Inflammatory macrophage treated with lipopolysaccharide for 1 hour (primary cell): ENCODE measurements at places on chromosomes 5 and 9.

- no peak for DNase-seq
Observed at GRCh38 chr9:129022037-129022436, 6.1 kb downstream of the SH3GLB2 start.

DNA sequence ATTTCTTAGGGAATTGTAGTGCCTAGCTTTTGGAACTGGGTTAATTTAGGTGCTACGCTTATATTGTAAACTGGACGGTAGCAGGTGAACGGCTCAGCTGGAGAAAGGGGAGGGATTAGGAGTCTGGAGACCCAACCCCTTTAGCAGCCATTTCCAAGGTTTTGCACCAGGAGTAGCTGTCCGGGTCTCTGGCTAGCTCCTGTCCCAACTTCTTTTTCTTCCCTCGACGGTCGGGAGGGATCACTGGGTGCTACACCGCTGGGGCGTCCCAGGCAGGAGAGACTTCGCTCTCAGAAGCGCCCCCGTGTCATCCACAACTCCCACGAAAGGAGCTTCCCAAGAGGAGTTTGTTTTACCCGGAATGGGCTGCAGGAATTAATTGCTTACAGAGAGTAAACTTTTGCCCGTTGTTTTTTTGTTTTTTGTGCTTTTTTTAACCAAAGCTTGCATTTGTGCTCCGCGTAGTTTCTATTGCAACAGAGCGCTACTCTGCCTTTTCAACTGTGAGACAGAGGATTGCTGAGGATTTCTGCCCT, 1640.9 kb upstream of the C9orf72 start:
- DNase-seq: no peak

GRCh38 chr5:8098081-8098480, 229.1 kb downstream of the MTRR start:
- no peak for DNase-seq

DNA sequence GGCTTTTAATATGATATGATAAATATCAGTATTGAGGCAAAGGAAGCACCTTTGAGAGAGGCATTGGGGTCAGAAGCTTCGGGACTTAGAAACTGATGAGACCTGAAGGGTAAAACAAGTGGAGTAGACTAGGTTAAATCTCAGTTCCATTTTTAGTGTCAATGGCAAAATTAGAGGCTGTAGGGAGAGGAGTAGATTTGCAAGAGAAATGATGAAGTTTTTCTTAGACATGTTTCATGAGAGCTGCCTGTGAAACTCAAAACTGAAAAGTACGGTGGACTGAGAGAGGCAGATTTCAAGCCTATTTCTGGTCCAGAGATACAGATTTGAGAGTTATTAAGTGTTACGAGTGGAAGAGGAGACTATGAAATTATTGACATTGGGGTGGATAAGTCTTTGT, 278.5 kb downstream of the TAF11L14 start:
- DNase-seq: no peak

- DNase-seq: no peak
Observed at GRCh38 chr9:97512966-97513560, 11.6 kb downstream of the TMOD1 start.

DNA sequence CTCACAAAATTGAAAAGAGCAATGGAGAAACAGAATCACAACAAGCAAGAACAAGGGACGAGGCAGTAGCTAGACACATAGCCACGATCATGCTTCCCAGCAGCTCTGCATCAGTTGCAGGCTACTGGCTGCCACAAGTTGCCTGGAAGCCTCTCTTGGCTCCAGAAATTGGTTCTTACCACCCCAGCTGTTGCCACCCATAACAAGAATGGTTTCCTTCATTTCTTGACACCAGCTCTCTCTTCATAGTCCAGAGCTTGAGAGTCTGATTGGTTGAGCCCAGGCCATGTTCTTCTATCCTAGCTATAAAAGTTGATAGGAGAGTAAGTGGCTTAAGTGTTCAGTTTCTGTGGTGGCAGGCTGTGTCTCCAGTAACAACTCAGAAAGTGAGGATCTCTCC, 210.7 kb upstream of the ANKRD55 start:
- no peak for DNase-seq

DNA sequence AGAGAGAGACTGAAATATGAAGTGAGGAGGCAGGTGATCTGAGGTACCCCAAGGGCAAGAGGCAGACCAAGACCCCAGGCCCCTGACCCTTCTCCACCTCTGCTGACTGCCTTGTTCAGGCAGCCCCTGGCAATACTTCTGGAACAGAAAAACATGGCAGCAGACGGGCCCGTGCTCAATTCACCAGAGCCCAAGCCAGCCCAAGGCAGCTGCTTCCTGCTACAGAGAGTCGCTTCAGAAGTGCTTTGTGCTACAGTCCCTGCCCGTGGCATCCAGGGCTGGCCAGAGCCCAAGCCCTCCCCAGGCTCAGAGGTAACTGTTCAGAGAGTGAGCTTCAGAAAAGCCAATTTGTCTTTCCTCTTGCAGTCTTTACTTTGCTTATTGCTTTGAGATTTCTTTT, 151.4 kb upstream of the FSTL4 start:
- no peak for DNase-seq

- no peak for DNase-seq
Observed at GRCh38 chr5:73983644-73984043, 357.6 kb downstream of the ARHGEF28 start.

DNA sequence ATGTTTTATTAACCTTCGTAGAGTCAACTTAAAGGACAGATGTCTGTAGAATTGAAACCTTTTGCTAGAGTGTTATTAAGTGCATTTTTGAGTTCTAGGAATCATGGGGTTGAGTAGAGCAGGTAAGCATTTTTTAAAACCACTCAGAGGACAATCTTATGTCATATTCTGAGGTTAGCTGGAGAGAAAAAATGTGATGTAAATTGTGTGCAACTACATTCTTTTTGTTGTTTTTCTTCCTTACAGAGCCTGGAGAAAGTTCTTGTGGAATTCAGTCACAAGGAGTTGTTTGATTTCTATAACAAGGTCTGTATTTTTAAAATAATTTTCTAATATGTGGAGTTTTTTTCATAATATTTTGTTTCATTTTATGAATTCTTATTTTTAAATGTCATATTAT, 206.4 kb downstream of the COMMD10 start:
- no peak for DNase-seq

- no peak for DNase-seq
Observed at GRCh38 chr9:77752554-77752953, 104.4 kb upstream of the GNA14 start.

- peak; percentile 46 for DNase-seq
Observed at GRCh38 chr5:37837414-37838032, 2.3 kb downstream of the GDNF start.

DNA sequence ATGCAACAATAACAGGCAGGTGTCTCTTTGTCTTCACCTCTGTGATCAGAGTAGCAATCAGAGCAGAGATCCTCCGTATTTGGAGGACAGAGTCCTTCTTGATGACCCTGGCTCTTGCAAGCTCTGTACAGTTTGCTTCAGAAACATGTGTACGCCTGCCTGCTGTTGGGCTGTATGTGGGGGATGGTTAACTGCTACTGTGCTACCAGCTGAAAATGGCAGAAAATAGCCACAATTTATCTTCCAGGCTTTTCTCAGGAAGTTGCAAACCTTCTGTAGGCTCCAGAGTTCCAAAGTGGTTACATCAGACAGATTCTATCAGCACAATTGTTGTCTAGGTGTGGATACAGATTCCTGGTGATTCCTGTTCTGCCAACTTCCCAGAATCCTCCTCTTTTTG, 35.5 kb downstream of the DDX46 start:
- no peak for DNase-seq

DNA sequence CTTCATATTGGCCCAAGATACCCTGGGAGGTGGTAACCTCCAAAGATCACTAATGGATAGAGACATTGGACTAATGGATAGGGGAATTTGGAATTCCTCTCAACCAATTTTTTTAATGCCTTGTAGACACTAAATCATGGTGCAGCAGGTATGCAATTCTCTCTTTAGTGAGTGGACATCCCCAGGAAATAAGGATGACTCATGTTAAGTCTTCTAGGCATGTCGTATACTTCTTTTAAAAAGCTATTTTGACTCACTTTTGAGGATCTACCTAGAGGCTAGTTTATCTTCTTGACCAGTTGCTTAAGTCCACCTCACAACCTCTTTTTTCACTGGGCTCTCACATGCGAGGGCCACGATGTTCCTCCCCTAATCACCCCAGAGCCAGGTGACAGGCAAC, 211.6 kb upstream of the CDH12 start:
- no peak for DNase-seq

- DNase-seq: no peak
Observed at GRCh38 chr9:2679011-2679410, 38.3 kb upstream of the KCNV2 start.

- no peak for DNase-seq
Observed at GRCh38 chr9:79896390-79896980, 324.7 kb downstream of the TLE4 start.

DNA sequence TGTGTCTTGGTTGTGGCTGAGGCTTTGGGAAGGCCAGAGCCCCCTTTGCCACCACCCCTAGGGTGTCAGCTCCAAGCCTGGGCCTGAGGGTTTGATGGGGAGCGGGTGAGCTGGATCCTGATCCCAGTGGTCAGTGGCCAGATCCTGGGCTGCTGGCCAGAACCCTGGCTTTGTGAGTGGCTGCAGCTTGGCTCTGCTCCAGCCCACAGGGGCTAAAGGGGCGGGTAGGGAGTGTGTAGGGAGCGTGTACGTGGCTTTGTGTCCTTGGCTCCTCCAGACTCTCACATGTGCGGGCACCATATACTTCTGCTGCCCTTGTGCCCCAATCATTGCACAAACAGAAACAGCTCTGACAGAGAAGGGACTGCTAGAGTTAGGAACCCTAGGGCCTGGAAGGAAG, 1.2 kb upstream of the IL11RA start:
- DNase-seq: no peak

- DNase-seq: no peak
Observed at GRCh38 chr9:110048976-110049698, 158.8 kb downstream of the C9orf152 start.

GRCh38 chr5:156182174-156182967, 144.6 kb upstream of the SGCD start:
- no peak for DNase-seq

DNA sequence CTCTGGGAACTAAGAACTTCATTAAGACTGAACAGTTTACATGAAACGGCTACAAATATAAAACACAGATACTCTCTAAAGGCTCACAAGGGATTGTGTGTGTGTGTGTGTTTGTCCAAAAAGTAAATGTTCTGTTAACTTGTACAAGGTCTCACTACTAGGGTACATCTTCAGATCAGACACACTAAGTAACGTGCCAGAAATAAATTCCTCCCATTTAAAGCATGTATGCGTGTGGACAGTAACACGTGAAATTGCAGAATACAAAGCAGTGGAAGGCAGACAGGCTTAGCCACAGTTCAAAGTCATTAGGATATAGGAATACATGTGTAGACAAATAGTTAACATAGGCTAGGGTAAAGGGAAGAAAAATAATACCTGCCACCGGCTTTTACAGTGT, 1.8 kb downstream of the BNC2 start:
- DNase-seq: no peak

- no peak for DNase-seq
Observed at GRCh38 chr5:144971108-144971850, 800.6 kb downstream of the KCTD16 start.

GRCh38 chr5:147452165-147452811, 57.6 kb downstream of the DPYSL3 start:
- DNase-seq: no peak

- no peak for DNase-seq
Observed at GRCh38 chr5:111299831-111300432, 75.7 kb downstream of the CAMK4 start.

DNA sequence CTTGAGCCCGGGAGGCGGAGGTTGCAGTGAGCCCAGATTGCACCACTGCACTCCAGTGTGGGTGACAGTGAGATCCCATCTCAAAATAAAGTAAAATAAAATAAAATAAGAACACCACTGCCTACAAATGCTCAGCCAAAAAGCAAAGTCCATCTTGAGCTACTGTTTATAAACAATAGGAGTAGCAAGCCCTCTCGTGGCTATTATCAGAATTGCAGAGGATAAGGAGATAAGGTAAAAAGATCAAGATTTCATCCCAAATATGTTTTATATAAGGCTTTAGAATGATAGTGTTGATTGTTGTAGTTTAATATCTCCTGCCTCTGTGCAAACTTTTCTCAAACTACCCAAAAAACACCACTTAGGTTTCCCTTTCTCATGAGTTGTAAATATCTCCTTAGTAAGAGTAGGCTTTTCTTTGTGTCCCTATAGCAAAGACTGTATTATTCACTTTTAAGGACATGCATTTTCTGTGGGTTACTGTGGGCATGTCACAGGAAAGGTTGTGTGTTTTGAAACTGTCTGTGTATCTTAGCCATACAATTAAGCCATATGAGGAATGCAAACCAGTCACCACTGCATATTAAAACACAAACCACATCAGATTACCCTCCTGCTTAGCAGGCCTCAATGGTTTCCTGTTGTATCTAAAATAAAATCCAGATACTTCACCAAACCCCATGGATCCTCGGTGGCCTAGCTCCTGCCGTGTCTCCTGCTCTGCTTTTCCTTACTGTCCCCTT, 31.8 kb upstream of the CKS2 start:
- DNase-seq: peak; percentile 77

- DNase-seq: no peak
Observed at GRCh38 chr9:120066315-120066714, 513.7 kb downstream of the CDK5RAP2 start.

DNA sequence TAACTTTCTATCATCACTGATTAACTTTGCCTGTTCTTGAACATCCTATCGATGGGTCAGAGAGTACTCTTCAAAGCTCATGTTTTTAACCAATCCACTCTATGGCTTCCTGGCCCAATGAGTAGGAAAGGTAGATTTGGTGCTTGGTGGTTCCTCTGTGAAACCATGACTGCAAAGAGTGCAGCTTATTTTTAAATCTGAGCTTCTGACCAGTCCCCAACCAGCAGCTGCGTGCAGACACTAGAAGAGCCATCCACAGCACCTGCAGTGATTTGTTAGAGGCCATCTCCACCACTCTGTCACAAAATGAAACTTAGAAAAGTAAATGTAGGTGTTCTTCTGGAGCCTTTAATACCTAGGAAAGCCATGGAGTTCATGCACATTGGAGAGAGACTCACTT, 107.3 kb upstream of the WWC1 start:
- DNase-seq: no peak

DNA sequence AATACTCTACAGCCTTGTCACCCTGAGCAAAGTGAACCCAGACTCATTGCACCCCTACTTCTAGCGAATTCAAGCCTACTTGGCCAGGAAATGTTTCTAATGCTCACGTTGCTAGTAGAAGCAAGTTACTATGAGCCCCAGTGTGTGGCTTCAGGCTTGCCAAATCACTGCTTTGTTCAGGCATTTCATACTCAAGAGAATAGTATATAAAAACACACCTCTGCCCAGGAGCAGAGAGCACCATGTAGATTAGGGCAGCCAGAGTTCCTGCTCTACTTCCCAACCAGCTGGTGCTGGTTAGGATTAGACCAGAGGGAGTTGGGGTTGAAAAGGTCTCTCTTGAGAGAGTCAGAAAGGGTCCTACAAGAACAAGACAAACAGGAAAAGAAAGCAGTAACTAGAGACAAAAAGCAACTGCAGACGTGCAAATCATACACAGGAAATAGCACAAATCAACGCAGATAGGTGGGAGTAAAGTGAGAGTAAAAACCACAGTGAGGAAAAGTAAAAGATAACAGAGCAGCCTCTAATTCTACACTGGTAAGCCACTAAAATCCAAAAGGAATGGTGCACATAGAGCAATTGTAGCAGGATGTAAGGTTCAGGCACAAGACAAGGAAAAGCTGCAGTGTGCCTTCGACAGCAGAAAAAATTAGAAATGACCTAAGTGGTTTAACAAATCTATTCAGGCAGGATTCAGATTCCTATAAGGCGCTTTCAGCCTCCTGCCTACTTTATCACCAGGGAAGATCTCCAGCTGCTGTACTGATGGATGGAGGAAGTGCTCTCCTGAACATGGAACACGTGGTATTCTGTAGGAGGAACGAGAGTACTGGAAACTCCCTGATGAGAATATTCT, 49.6 kb upstream of the KIF2A start:
- peak; percentile 78 for DNase-seq
